WTC11 (cell line): ENCODE measurements at places on chromosomes 11 and 22. TPM values are rescaled to one million over a fixed set of nuclear protein-coding genes. Genes with fewer than 3 reads are reported as not detected.
A peak's percentile ranks its signal among the peaks of the same experiment; 100 is the strongest.

PELI3 gene
- total RNA-seq: 6.7 to 7.8 TPM (median 6.8 TPM) in 3 replicates

ACRV1 gene
- not detected in 3 replicates for total RNA-seq

PHF21B gene
- 90.6 to 107 TPM (median 92.5 TPM) in 3 replicates for total RNA-seq

TLCD5 gene
- 8.2 to 10.2 TPM (median 8.3 TPM) in 3 replicates for total RNA-seq

DNA sequence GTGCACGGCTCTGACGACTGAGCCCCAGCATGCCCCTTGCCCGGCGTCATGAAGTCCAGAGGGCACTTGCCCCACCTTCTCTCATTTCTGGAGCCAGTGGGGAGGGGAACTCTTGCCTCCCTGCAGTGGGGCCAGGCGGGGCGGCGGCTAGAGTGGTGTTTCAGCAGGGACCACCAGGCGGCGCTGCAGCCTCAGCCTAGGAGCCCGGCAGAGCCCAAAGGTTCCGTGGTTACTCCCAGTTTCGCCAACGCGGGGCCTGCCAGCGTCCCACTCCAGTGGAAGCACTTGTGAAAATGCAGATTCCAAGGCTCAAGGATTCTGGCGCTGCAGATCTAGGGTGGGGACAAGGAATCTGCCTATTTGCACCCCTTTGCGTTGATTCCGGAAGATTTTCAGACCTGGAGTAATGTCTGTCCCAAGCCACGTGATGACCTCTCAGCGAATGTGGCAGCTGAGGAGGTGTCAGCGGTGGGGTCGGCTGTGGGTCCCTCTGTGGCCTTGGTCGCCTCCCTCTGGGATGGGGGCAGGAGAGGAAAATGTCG lies 55.7 kb downstream of the CD82 start:
- DNase-seq: peak; percentile 91
- H3K27ac ChIP-seq: no peak overlapping the region
- peak overlapping the region; percentile 65 for H3K4me3 ChIP-seq
- no peaks in the 10 kb centered on the region for H3K36me3 ChIP-seq
- peaks cover 16% of the 10 kb centered on the region for H3K27me3 ChIP-seq

- H3K27me3 ChIP-seq: no peaks in the 10 kb centered on the region; the same call in 1 of the 2 replicates
- no peaks in the 10 kb centered on the region for H3K36me3 ChIP-seq
- DNase-seq: no peak
- H3K4me3 ChIP-seq: no peak overlapping the region
Observed at GRCh38 chr11:125773516-125773915, 5.1 kb downstream of the PATE2 start.

- no peaks in the 10 kb centered on the region for H3K4me1 ChIP-seq
- DNase-seq: no peak
- H3K4me3 ChIP-seq: no peak overlapping the region
- no peaks in the 10 kb centered on the region for H3K36me3 ChIP-seq
- no peaks in the 10 kb centered on the region for H3K27me3 ChIP-seq
- no peak overlapping the region for H3K27ac ChIP-seq
Observed at GRCh38 chr11:4066910-4067309, 27.7 kb upstream of the RRM1 start.

DNA sequence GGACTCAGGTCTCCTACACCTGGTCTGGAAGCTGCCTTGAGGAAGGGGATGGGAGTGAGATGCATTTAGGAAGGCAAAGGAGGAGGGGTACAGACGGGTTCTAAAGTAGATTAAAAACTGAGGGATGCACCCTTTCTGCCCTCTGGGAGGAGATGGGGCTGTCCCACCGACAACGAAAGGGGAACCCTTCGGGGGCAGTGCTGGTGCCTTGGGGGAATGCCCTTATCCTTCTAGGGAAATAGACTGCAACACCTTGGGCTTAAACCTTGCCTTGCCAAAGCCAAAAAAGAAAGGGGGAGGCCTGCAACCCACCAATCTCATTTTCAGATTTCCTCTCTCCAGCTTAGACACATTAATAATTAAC lies 89.8 kb downstream of the PLEKHA7 start:
- peak overlapping the region; percentile 85 for H3K4me3 ChIP-seq
- no peaks in the 10 kb centered on the region for H3K36me3 ChIP-seq
- no peak for DNase-seq
- no peak overlapping the region for H3K27ac ChIP-seq

DNA sequence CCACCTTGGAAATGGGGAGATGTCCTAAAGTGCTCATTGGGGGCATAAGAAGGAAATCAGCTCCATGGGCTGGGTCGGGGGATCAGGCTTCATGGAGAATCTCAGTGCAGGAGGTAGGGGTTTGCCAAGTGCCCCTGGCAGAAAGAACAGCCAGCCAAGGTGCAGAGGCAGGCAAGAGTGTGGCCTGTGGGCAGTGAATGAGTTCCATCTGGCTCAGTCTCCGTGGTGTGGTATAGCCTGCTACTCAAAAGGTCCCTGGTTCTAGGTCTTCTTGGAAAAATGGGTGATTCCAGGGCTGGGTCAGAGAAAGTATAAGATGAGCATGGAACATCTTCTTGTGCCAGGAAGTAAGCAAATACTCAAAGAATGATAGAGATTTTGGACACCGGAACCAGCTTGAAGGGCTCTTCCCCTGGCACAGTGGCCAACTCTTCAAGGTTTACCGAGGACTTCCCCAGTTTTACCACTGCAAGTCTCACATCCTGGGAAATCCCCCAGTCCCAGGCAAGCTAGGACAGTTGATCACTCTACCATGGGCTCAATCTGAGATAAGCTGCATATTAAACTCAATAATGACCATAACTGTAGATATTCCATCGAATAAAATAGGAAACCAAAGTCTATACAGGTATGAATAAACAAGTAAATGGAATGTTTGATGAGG lies 10.6 kb upstream of the ARAP1 start:
- no peaks in the 10 kb centered on the region; the same call in 1 of the 2 replicates for H3K27me3 ChIP-seq
- peaks cover 24% of the 10 kb centered on the region for H3K4me1 ChIP-seq
- H3K36me3 ChIP-seq: no peaks in the 10 kb centered on the region
- DNase-seq: no peak
- H3K27ac ChIP-seq: no peak overlapping the region
- H3K4me3 ChIP-seq: no peak overlapping the region

DNA sequence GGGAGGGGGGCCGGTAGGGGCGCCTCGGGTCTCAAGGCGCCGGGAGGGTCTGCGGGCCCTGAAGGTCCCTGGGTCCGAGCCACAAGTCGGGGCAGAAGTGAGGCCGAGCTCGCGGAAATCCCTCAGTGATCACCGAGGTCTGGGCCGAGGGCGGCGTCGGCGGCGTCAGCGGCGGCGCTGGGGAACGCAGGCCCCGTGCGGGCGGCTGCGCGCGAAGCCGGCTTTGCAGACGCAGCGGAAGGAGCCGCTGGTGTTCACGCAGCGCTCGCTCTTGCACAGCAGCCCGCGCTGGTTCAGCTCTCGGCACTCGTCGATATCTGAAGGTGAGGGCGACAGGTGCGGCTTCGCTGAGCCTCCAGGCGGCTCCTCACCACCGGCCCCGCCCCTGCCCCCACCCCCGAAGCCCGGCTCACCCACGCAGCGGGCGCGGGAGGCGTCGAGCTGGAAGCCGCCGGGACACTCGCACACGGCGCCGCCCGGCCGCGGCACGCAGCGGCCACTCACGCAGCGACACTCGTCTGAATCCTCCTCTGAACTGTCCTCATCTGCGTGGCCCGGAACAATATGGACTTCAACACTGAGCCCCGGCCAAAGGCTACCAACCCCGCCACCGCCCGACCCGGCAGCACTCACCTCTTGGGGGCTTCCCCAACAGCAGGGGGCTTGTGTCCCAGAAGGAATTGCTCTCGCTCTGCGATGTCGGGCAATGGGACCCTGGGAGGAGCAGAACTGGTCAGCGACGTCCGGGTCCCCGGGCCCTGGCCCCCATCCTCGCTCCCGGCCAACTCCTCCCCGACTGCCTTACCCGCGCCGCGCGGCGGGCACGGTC lies 14.2 kb downstream of the SCYL1 start:
- no peak overlapping the region for H3K27ac ChIP-seq
- no peaks in the 10 kb centered on the region; the same call in 1 of the 2 replicates for H3K36me3 ChIP-seq
- H3K4me1 ChIP-seq: peaks cover 2% of the 10 kb centered on the region
- H3K4me3 ChIP-seq: peak overlapping the region; percentile 67
